ENCODE measurements at places on chromosomes 4 and X. TPM values are rescaled to one million over a fixed set of nuclear protein-coding genes. Genes with fewer than 3 reads are reported as not detected.

- DNase-seq: no peak
Measured at GRCh38 chrX:21838937-21839333, 482 bp upstream of the MBTPS2 start.

DNA sequence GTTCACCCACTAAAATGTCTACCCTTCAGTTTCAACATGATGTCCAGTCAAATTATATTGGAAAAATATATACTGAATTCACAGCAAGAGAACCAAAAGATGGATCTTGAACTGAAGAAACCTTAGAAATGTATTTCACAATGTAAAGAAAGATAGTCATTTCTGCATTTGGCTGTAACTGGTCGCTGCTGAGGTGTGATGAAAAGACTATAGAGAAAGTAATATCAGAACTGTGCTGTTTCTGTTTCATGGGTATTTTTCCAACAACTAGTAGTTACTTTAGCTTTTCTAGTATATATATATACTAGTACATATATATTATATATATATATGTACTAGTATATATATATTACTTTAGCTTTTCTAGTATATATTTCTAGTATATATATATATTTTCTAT, 91.3 kb downstream of the GPM6A start:
- no peak for DNase-seq

DNA sequence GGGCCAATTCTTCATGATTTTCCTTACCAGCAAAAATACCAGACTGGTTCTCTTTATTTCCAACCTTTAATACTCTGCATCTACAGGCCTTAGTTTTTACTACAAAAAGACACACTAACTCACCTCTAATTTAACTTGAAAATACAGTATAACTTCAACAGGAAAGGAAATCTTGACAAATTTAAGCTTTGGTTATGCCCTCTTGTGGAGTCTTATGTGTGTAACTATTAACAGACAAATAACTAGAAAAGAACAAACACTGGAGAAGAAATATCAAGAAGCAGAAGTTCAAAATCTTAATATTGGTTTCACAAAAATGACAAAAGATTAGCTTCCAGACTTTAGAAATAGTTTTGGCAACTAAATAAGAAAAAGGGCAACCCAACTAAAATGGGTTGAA, 33.0 kb downstream of the PPA2 start:
- DNase-seq: peak; percentile 10

DNA sequence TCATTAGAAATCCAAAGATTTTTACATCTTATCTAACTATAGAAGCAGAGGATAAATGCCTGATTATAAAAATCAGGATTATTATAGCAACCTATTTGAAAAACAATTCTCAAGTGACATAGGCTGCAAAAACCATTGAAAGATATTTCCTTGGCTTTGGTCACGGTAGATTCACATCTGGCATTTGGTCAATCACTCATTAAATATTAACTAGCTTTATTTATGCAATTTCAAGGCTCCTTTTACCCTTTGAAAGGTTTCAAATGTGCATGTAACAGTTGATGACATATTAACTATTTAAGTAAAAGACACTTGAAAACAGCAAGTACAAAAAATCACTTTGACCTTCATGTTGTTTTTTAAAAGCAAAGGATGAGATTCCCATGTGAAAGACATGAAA, 98.1 kb downstream of the MMRN1 start:
- no peak for DNase-seq

- DNase-seq: peak; percentile 21
Measured at GRCh38 chr4:78618436-78618835, 66.9 kb downstream of the ANXA3 start.

GRCh38 chr4:112231779-112232713, at the start of gene AP1AR:
Gene AP1AR, plus strand, starts transcription at chr4:112231787. Its CDS starts 305 bp downstream, at chr4:112232092.
- DNase-seq: peak; percentile 61

The BANK1 gene
- 0.41 TPM for total RNA-seq

The RHOH gene
- not detected for total RNA-seq

The SLC10A4 gene
- total RNA-seq: not detected

The CT45A2 gene
- total RNA-seq: not detected

All from fibroblast of the aortic adventitia (primary cell).